Fibroblast of skin of back (primary cell): ENCODE measurements at places on chromosomes 1 and 21.

DNA sequence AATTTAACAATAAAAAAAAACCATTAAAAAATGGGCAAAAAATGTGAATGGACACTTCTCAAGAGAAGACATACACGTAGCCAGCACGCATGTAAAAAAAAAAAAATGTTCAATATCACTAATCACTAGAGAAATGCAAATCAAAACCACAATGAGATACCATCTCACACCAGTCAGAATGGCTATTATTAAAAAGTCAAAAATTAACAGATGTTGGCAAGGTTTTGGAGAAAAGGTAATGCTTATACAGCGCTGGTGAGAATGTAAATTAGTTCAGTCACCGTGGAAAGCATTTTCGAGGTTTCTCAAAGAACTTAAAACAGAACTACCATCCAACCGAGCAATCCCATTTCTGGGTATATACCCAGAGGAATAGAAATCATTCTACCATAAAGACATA lies 1091.5 kb upstream of the B3GALT2 start:
- DNase-seq: no peak

DNA sequence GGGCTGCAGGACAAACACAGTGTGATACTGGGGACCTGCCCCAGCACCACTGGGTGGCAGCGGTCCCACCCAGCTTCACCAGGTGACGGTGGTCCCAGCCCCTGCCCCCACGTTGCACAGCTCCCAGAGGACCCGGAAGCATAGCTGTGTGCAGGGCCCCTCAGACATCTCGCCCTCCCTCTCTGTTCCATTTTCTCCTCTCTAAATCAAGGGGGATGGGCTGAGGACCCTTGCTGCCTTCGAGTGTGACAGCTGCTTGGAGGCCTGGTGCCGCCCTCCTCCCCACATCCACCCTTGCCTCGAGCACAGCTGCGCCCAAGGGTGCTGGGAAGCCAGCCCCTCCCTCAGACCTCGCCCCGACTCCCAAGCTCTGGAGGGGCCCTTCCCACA lies 16.1 kb upstream of the LRRC3 start:
- no peak for DNase-seq

- DNase-seq: no peak
These were observed 16.4 kb downstream of the CCN1 start for GRCh38 chr1:85596947-85597346.

GRCh38 chr1:233135833-233136232 lies 159.7 kb downstream of the PCNX2 start:
- no peak for DNase-seq

DNA sequence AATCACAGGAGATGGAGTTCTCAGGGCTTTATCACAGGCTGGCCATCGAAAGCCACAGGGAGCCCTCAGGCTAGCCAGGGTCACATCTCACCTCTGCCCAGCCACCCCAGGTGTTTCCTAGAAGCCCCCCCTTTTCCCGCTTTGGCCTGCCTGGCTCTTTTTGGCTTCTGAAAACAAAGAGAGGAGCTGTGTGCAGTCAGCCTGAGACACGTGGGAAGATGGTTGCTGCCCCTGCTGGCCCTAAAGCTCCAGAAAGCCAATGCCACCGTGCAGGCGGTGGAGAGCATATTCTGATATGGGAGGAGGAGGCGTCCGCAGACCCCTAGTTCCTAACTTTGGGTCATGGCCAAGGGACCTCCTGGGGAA lies 18.7 kb upstream of the LBR start:
- DNase-seq: no peak

- DNase-seq: no peak
These were observed 370.2 kb upstream of the LYPLAL1 start for GRCh38 chr1:218803351-218803997.

- no peak for DNase-seq
These were observed 136.8 kb downstream of the PRDM16 start for GRCh38 chr1:3205815-3206214.

- no peak for DNase-seq
These were observed 6.8 kb upstream of the OVAAL start for GRCh38 chr1:180551997-180552396.

GRCh38 chr1:63731117-63732043 lies 42.4 kb upstream of the ROR1 start:
- peak; percentile 97 for DNase-seq

DNA sequence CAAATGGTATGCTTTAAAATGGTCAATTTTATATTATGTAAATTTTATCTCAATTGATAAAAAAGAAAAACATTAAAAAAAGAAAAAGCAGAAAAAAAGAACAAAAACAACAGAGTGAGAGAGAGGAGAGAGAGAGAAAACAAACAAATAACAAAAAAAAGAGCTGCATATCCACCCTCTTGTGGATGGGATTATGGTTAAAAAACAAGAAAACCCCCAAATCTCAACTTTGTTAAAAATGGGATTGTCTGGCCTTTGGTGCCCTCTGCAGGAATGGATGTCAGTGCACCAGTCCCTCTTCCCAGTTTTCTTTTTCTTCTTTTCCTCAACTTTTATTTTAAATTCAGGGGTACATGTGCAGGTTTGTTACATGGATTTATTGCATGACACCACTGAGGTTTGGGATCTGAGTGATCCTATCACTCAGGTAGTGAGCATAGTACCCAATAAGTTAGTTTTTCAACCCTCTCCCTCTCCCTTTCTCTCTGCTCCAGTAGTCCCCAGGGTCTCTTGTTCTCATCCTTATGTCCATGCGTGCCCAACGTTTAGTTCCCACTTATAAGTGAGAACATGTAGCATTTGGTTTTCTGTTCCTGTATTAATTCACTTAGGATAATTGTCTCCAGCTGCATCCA lies 28.1 kb downstream of the RNF187 start:
- DNase-seq: peak; percentile 42

DNA sequence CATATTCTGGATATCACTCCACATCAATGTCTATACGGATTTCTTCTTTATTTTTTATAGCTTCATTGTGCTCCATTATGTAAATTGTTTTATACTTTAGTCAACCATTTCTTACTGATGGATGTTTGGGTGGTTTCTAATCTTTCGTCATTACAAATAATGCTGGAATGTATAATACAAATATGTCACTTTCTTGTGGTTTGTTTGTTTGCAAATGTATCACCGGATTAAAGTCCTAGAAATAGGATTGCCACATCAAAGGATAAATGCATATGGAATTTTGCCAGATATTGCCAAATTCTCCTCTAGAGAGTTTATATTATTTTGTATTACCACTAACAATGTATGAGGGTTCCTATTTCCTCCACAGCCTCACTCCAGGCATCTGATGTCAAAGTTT lies 48.7 kb upstream of the PRDM2 start:
- DNase-seq: no peak

DNA sequence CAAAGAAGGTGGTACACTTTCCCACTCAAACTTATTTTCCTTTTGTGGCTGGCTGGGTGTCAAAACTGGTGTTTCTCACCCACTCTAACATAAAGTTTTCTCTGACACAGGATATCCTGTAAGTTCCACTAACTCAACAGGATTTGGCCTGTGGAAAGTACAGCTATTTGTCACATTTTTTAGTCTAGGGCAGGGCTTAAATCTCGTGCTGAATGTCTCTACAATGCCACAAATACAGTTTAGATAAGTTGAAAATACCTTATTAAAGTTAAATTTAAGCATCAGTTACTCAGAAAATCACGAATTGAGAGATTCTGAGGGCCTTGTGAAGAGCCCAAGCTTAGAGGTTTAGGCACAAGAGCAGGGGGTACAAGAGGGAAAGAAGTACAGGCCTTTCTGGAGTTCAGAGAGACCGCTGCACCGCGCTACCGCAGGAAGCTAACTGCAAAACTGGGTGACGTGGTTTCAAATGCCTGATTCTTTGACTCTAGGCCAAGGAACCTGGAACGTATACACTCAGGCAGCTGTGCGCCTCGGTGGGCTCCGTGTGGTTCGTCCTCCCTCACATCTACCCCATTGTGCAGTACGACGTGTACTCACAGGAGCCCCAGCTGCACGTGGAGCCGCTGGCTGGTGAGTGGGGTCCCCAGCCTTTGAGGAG lies 23.4 kb upstream of the PWP2 start:
- DNase-seq: no peak

GRCh38 chr1:213110349-213111300 lies 59.6 kb downstream of the RPS6KC1 start:
- no peak for DNase-seq
